ENCODE measurements at places on chromosomes 2 and 18.

- no peak for DNase-seq
Measured at GRCh38 chr18:61435064-61435652, 101.9 kb downstream of the CDH20 start.

DNA sequence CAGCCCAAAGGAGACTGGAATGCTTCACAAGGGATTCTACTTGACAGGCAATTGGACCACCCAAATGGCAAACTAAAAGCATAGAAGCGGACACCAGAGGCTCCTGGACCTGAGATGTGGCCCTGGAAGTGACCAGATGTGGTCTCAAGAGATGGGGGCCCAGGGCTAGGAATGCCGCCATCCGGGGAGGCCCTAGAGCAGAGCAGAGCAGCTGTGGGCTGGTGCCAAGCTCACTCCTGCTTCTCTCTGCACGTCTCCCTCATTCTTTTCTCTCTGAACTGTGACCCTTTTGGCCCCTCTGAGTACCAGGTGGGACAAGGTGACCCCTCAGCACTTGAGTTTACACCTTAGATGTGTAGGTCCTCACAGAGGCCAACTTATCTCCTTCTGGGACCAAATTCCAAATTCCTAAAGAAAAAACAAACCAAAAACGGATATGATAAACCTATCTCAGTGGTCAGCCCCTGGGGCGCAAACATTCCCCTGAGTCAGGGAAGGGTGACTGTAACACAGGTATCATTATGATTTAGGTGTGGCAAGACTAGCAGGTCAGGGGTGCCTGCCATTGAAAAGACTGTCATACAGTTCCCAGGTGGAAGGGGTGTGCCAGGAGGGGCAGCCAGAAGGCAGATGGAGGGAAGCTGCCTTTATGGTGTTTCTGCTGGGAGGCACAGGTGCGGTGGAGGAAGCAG is 6.5 kb upstream of the IL1R2 start:
- DNase-seq = no peak

DNA sequence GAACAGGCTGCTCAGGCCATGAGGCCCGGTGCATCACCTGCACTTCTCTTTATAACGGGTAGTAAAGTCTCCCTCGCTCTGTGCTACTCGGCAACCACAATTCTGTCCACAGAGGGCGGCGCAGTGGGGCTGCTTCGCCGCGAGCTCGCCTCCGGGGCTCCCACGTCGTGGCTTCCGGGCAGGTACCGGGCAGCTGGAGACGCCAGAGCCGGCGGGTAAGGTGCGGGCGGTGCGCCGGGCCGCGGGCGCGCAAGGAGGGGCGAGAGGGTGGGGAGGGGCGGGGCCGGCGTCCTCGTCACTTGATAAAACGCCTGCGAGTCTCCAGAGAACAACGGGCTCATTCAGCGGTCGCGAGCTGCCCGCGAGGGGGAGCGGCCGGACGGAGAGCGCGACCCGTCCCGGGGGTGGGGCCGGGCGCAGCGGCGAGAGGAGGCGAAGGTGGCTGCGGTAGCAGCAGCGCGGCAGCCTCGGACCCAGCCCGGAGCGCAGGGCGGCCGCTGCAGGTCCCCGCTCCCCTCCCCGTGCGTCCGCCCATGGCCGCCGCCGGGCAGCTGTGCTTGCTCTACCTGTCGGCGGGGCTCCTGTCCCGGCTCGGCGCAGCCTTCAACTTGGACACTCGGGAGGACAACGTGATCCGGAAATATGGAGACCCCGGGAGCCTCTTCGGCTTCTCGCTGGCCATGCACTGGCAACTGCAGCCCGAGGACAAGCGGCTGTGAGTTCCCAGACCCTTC is at the start of gene ITGA6:
Gene ITGA6, plus strand, starts transcription at position 331 of the 734 bp plus-strand sequence.
- peak; percentile 53 for DNase-seq

- DNase-seq = no peak
Measured at GRCh38 chr18:8948471-8949149, 153.9 kb upstream of the NDUFV2 start.

- DNase-seq = no peak
Measured at GRCh38 chr2:136383167-136383566, 265.2 kb upstream of the CXCR4 start.

- DNase-seq = no peak
Measured at GRCh38 chr18:34544930-34545329, 165.2 kb upstream of the DTNA start.

DNA sequence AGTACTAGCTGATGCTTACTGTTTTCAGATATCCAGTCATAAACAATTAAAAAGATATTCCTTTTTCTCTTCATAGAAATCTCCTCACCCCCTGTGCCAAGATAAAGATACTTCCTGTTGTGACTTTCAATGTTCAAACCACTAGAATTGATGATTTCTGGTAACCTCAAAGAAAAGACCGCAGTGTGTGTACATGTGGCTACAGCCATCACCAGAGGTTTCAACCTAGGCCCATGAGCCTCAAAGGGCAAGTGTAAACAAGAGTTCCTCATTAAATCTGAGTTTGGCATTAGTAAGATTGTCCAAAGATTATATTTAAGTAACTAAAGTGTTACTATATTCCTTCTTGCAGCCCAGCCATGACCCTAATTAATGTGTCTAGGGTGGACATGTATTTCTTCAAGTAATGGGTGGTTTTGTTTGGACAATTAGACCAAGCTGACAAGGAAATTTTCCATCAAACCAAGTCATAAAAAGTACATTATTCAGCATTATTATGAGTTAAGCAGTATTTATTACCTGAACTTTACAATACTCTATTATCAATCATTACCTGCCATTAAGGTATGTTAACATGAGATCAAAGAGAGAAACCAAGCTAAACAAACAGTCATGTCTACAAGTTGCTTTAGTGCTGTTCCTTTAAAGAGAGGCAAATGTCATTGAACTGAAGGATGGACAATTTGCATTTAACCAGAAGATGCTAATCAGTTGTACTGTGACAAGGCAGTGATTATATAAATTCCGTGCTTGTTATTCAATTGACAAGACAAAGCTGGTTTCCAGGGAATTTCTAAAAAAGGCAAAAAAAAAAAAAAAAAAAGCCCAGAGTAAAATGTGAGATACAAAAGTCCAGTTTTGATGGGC is 382.7 kb downstream of the LNPK start:
- DNase-seq = no peak

DNA sequence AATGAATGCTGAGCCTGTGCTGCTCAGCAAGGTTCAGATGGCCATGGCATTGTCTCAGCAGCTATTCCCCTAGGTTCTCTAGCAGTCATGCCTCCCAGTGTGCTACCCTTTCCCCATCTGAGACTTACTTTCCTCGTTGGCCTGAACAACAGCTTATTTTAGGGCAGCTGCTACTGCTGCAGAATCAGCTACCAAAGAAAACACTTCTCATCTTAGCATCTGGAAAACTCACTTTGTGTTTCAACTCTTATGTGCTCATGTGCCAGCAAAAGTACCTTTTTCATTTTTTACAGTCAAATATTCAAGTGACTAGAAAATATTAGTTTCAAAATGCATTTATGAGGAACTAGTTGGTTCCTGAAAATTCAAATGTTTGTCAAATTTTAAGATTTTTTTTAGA is 60.4 kb upstream of the ZNF397 start:
- DNase-seq = no peak

DNA sequence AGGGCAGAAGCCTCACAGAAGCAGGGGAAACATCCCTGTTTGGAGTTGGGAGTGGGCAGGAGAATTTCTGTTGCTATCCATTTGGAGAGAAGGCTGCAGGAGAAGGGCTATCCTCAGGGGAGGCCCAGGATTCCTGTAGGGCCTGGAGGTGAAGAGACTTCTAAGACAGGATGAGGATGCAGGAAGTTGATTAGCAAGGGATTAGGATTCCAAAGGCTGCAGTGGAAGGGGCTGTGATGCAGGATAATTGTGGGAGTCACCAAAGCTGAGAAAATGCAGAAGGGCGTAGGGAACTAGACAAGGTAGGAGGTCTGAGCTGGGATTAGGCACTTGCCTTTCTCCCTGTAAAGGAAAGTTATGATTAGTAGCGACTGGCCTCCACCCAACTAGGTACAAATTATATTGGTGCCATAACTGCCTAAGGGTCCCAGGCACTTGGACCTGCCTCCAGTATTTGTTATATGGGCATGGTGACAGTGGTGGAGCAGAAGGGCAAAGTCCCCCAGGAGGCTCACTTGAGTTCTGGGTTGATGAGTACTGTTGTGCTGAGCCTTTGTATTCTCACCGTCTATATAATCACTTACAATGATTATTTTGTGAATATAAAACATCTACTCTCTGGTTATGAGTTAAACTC is 96.4 kb upstream of the MSTN start:
- no peak for DNase-seq

- DNase-seq = no peak
Measured at GRCh38 chr2:52821631-52822030, 946.0 kb upstream of the CHAC2 start.

GRCh38 chr2:160489111-160489510 is 4.5 kb downstream of the RBMS1 start:
- no peak for DNase-seq

GRCh38 chr2:2238726-2239269 is 92.3 kb downstream of the MYT1L start:
- DNase-seq = no peak

DNA sequence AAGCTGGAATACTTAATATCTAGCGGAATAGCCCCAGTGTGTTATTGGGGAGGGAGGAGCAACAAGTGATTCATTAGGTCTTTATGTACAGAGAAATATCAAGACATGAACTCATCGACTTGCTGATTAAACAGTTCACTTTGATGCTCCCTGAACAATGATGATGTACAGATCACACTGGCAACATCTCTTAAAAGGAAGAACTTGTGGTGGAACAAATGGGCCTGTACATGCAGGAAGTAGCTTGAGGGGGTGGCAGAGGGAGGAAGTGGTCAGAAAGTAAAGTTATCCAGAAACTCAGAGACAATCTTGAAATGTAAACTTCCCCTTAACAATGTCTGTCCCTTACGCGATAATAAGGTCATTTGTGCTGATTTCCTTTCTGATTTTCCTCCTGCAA is 90.5 kb downstream of the NXPH2 start:
- no peak for DNase-seq

GRCh38 chr2:9097239-9097638 is 93.8 kb upstream of the MBOAT2 start:
- no peak for DNase-seq

DNA sequence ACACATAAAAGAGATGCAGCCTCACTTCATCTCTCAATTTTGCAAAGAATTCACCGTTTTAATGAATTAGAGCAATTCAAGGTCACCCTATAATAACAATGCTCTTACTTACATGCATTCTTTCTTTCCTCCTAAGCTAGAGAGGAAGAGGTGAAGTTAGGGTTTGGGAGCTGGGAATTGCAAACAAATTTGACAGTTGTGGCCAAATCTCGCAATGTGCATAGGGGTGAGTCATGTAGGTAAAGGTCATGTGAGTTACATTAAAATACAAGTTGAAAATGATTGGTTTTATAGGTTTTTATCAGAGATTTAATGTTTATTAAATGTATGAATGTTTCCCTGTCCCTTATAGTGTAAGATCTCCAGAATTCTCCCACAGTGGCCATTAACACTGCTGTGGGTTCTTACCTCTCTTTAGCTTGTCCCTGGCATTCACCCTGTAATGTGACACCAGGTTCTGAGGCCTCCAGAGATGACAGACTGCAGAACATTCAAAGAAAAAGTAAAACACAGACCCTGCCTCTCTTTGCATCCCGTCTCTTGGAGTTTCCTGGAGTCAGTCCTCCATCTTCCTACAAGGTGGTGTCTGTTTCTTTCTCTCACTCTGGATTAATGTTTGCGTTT is 53.7 kb upstream of the LGALSL start:
- no peak for DNase-seq

GRCh38 chr2:96680561-96681141 is 38.1 kb downstream of the FER1L5 start:
- DNase-seq = no peak

GRCh38 chr2:96811917-96812316 is 4.2 kb upstream of the CNNM3 start:
- no peak for DNase-seq

All from activated CD8-positive, alpha-beta memory T cell treated with anti-CD3 and anti-CD28 coated beads for 4 hours (primary cell).